Hindlimb muscle (tissue), 1 donor: ENCODE measurements at places on chromosomes 4 and X. TPM values are rescaled to one million over a fixed set of nuclear protein-coding genes. Genes with fewer than 3 reads are reported as not detected.

GRCh38 chr4:43763029-43763610 is 685.5 kb downstream of the KCTD8 start:
- no peak for DNase-seq

DNA sequence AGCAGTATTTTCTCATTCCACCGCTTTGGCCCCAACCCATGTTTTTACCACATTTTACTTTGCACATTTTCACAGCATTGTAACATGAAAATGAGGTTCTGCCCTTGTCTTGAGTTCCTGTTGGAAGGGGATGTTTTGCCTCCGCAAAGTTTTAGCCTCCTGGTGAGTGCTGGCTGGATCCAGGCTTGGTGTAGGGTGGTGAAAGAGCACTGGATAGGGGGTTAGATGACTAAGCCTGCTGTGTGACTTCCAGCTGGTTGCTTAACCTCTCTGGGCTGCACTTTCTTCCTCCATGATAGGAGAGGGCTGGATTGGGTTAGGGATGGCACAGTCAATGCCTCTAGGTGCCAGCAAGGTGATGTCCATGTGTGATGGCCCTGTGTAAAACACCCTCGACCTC is 28.9 kb downstream of the CYTL1 start:
- DNase-seq: no peak

GRCh38 chr4:97747945-97748344 is 395.3 kb downstream of the STPG2 start:
- no peak for DNase-seq

DNA sequence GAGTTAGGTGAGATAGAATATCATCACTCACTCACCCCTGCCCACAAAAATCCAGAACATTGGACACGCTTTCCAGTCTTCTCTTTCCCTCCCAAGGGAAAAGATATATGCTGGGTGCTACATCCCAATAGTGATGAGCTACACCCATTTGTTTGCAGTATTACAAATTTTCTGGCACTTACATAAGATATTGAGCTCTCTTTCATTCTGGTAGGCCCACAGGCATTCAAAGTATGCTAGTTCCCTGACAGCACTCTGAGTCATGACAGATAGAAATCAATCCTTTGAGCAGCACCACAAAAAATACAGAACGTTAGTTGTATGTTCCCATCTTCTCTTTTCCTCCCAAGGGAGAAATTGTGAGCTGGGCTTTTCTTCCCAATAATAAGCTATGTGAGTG is 477.6 kb upstream of the GRID2 start:
- DNase-seq: no peak

- no peak for DNase-seq
These were observed 48.6 kb downstream of the MAGEA9 start for GRCh38 chrX:149830192-149830873.

The TNIP3 gene
- 0.15 TPM for polyA plus RNA-seq

The PPARGC1A gene
- polyA plus RNA-seq: 10.5 TPM

- DNase-seq: no peak
These were observed 32.6 kb upstream of the FAM193A start for GRCh38 chr4:2503809-2504208.
